ENCODE measurements at places on chromosomes 7 and 10. TPM values are rescaled to one million over a fixed set of nuclear protein-coding genes. Genes with fewer than 3 reads are reported as not detected.
A peak's percentile ranks its signal among the peaks of the same experiment; 100 is the strongest.

The NANOS1 gene
- total RNA-seq, result 1.6 TPM

The OR9A2 gene
- total RNA-seq, result not detected

The FXYD4 gene
- total RNA-seq, result not detected

The GHRHR gene
- not detected for total RNA-seq

The AQP1 gene
- 70.4 TPM for total RNA-seq

The ZP3 gene
- total RNA-seq, result 6.1 TPM

GRCh38 chr10:56028298-56029132 is 332.5 kb downstream of the ZWINT start:
- DNase-seq, result no peak

- no peak for DNase-seq
Measured at GRCh38 chr10:101763141-101763846, 12.6 kb downstream of the FGF8 start.

- no peak for DNase-seq
Measured at GRCh38 chr7:5143106-5143505, 46.9 kb upstream of the WIPI2 start.

DNA sequence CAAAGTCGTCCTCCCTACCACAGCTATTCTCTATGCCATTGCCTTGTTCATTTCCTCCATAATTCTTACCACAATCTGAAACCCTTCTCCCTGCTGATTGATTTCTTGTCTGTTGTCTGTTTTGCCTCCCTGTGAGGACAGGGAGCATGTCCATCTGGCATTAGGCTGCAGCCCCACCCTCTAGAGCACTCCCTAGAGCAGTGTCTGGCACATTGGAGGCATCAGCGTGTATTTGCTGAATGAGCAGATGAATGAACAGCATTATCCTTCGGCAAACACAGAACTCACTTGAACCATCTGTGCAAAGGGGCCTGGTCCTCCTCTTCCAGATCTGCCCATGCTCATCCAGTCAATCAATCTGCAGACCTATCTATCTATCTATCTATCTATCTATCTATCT is 5.1 kb upstream of the DMBT1 start:
- no peak for DNase-seq

- no peak for DNase-seq
Measured at GRCh38 chr10:45432700-45433472, 58.9 kb downstream of the ALOX5 start.

GRCh38 chr7:149261829-149262617 is at the start of gene ZNF783:
TSS of gene ZNF783 (plus strand) at chr7:149262196. CDS start at chr7:149262334, 138 bp downstream.
- DNase-seq, result peak; percentile 86

GRCh38 chr7:4706384-4707216 is 24.5 kb downstream of the FOXK1 start:
- no peak for DNase-seq

GRCh38 chr7:45143616-45144015 is 14.0 kb upstream of the RAMP3 start:
- no peak for DNase-seq

DNA sequence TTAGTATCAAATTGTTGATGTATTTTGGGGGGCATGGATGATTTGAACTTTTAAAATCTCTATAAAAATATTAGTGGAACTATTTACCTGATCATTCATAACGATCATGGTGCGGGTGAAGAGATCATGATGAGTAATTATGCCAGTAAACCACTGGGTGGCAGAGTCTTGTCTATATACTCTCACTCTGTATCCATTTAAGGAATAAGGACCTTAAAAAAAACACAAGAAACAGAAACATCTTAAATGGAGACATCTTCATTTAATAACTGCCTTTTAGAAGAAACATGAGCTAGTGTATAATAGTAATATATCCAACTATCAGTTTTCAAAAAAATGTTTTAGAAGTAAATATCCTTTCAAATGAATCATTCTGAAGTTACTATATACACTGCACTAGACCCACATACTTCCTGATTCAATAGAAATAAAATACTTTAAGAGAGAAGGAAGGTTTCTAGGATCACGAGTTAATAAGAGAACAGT is 84.0 kb downstream of the NRBF2 start:
- peak; percentile 56 for DNase-seq

- peak; percentile 16 for DNase-seq
Measured at GRCh38 chr7:94003446-94004023, 620 bp downstream of the BET1 start.
